ENCODE measurements at places on chromosomes 4 and X.

DNA sequence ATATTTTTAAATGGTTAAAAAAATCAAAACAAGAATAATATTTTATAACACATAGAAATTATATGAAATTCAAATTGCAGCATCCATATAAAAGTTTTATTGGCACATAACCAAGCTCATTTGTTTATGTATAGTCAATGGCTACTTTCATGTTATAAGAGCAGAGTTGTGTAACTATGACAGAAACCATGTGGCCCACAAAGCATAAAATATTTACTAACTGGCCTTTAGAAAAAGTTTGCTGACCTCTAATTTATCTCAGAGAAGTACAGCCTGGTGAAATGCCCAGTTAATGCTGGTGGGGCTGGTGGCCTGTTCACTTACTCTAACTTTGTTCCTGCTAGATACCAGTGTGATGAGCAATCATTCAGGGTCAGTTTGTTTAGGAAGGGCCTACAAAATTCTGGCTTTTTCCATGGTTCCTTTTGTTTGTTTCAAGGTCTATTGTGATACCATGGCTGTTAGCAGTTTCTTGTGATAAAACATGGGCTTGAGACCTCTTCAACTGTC, 104.6 kb downstream of the PPP1R2C start:
- no peak for DNase-seq

- DNase-seq = no peak
These were observed 180.7 kb upstream of the ZFP42 start for GRCh38 chr4:187814737-187815465.

- no peak for DNase-seq
These were observed 329.4 kb upstream of the BOD1L1 start for GRCh38 chr4:13956947-13957346.

DNA sequence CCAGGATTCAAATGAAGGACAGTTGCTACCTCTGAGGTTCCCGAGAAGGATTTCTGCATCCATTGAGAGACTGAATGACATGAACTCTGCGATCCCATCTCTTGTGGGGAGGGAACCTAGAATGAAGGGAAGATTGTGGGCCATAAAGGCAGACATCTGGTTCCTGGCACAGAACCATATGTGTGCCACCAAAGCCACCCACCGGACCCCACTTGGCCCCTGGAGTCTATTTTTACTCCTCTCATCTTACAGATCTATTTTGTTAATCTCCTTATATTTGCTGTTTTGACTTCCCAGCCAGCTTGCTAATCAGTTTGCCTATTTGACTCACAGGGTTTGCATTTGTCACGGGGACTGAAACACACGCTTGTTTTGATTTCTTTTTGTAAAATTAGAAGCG, 7.3 kb downstream of the SOD3 start:
- no peak for DNase-seq

DNA sequence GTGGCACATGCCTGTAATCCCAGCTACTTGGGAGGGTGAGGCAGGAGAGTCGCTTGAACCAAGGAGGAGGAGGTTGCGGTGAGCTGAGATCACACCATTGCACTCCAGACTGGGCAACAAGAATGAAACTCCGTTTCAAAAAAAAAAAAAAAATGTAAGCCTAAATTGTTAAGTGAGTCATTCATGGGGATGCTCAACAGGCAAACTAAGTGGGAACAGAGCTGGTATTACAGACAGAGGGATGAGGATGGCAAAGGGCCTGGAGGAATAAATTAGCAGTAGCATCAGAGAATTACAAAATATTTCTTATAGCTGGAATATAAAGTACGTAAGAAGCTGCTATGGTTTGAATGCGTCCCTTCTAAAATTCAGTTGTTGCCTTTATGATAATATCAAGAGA, 43.4 kb upstream of the OGT start:
- DNase-seq = no peak

DNA sequence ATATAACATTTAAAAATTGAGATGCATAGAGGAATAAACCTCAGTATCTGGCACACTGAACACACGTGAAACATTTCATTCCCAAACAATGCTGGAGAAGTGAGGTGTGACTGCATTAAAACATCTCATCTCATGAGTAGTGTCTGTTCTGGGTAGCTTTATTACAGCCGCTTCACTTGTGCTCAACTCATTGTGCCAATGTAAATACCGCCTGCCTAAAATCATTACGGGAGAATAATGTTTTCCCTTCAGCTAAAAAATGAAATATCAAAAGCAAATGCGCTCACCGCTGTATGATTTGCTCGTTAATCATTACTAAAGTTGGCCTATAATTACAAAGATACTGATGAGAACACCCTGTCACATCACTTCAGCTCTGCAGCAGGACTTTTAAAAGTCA, 110.2 kb upstream of the PRPS2 start:
- no peak for DNase-seq
